ENCODE measurements at places on chromosomes 2 and 18.
A peak's percentile ranks its signal among the peaks of the same experiment; 100 is the strongest.

DNA sequence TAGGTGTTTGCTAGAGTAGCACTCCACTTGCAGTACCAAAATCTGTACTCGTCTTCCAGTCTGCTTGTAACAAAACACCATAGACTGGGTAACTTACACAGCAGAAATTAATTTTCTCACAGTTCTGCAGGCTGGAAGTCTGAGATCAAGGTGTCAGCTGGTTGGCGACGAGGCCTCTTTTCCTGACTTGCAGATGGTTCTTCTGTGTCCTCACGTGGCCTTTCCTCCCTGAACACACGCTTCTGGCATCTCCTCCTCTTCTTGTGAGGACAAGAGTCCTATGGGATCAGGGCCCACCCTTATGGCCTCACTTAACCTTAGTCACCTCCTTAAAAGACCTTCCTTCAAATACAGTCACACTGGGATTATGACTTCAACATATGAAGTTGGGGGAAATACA lies 493.5 kb upstream of the MYT1L start:
- no peak for DNase-seq

DNA sequence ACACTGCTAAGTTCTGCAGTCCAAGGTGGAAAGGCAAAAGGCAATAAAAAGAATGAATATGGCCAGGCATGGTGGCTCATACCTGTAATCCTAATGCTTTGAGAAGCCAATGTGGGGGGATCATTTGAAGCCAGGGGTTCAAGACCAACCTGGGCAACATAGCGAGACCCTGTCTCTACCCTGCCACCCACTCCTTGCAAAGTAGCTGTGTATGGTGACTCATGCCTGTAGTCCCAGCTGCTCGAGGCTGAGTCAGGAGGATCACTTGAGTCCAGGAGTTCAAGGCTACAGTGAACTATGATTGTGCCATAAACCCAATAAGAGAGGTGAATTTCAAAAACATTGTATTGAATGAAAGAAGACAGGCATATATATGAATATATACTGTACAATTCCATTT lies 2.4 kb downstream of the MYL12B start:
- DNase-seq: no peak

- peak; percentile 24 for DNase-seq
These were observed 76.0 kb upstream of the DSG1 start for GRCh38 chr18:31241900-31242409.

DNA sequence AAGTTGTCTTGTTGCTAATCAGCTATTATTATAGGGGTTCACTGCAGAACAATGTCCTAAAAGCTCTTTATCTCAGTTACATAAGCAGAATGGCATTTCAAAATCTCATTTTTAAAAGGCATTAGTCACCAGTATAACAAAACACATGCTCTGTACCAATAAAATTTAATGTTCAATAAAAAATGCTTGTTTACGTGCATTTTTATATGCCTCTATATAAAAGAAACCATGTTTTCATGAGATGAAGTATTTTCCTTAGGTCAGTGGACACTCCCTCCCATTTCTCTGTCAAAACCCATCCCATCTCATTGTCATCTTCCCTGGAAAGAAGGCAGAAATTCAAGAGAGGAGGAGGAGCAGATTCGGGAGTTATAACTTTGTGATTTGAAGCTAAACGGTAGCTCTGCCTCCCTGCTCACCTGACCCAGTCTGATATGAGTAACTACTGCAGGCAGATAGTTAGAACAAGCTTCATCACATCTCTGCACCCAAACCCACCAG lies 231.9 kb upstream of the SIX2 start:
- DNase-seq: no peak

DNA sequence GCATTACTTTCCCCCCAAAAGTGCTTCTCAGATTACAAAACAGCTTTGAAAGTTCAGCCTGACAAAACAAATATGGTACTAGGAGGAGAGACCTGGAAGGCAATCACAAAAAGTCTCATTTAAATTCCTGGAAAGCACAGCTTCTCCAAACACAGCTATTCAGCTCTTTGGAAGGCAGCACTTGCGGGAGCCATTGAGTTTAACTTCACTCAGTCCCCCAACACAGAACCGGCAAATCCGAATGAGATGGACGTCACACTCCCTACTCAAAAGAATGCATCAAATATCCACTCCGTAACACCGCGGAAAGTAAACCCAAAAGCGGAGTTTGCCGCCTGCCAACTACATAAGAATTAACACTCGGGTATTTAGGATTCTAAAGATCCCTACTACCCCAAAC lies 638 bp downstream of the ST6GAL2 start:
- DNase-seq: peak; percentile 52

- no peak for DNase-seq
These were observed 278.7 kb downstream of the BCL2 start for GRCh38 chr18:63040788-63041410.

DNA sequence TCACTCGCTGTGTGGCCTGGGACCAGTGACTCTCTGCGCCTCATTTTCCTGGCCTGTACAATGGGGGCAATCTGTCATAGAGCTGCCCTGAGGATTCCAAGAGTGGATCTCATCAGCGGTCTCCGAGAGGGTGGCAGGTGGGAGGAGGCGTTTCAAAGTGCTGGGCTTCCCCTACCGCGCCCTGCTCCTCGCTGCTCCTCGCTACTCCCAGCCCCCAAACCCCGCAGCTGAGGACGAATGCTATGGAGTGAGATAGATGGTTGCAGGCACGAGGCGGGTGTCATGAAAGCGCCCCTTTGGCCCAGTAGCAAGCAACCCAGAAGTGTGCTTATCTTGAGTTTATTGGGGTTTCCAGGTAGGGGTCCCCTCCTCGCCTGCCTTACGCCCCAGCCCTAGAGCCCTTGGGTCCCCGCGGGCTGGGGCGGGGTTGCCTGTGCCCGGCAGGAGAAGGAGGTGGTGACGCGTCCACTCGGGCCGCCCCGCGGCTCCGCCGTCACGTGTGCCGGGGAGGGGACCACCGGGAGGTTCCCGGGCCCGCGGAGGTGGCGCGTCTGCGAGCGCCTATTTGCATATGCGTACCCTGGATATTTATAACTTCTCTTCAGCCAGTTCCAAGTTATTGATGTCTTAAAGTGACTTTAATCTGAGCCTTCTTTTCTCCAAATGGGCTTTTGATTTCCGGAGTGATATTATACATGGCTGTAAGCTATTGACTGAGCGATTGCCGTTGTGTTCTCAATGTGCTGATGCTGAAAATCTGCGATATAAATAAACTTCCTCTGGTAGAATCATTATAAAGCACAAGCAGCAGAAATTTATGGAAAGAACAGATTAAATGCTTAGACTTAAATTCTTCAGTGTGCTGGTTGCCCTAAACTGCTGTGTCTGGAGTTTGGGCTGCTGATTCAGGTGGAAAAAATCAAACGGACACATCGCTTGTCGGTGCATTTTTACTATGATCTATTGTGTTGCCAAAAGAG lies 263.7 kb downstream of the ATAD2B start:
- DNase-seq: peak; percentile 46

GRCh38 chr2:203830304-203831055 lies 37.1 kb upstream of the CTLA4 start:
- DNase-seq: no peak

GRCh38 chr18:58253871-58254270 lies 209.8 kb downstream of the NEDD4L start:
- no peak for DNase-seq

DNA sequence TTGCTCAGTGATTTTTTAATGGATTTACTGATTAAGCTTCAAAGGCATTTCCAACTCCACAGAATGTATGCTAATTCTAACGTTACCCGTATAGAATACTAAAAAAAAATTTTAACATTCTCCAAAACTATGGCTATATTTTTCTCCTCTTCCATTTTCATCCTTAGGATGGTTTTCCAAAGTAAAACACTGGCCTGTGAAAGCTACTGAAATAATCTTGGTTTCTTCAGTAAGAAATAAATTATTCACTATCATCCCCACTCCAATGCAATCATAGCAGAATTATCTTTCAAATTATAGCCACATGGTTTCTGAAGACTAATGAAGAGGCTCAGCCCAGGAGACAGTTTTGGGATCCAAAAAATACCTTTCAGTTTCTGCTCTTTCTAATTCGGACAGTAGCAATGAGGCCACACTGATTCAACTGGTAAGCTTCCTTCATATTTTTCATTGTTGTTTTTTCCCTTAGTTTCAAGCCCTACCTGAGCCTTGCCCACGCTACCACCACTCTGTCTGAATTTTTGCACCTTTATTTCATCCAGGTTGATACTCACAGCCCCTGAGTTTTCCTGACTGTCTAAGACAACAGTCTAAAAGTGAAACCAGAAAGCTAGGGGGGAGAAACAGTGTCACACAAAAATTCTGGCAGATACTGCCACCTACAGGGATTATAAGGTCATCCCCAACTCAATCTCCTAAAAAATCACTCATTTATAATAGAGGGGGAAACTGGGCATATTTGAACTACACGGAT lies 887.9 kb downstream of the NRXN1 start:
- DNase-seq: peak; percentile 10

- DNase-seq: no peak
These were observed 81.6 kb upstream of the CYRIA start for GRCh38 chr2:16747257-16747656.

- DNase-seq: no peak
These were observed 44.7 kb downstream of the MC5R start for GRCh38 chr18:13868501-13869271.

DNA sequence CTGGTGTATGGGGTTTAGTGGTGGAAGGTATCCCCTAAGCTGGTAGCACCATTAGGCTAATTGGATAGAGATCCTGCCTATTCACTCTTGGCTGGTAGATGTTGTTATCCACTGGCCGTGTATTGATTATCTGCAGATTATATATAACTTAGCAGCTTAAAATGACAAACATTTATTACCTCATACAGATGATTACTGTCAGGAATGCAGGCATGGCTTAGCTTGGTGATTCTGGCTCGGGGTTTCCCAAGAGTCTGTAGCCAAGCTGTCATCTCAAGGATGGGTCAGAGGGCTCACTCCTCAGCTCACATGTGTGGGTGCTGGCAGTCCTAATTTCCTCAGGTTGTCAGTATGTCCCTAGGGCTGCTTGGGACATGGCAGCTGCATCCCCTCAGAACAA lies 465.8 kb downstream of the PARD3B start:
- DNase-seq: no peak

- DNase-seq: no peak
These were observed 10.4 kb downstream of the ADCY3 start for GRCh38 chr2:24909555-24910177.

- DNase-seq: peak; percentile 68
These were observed 23.3 kb upstream of the MC5R start for GRCh38 chr18:13800505-13801259.

DNA sequence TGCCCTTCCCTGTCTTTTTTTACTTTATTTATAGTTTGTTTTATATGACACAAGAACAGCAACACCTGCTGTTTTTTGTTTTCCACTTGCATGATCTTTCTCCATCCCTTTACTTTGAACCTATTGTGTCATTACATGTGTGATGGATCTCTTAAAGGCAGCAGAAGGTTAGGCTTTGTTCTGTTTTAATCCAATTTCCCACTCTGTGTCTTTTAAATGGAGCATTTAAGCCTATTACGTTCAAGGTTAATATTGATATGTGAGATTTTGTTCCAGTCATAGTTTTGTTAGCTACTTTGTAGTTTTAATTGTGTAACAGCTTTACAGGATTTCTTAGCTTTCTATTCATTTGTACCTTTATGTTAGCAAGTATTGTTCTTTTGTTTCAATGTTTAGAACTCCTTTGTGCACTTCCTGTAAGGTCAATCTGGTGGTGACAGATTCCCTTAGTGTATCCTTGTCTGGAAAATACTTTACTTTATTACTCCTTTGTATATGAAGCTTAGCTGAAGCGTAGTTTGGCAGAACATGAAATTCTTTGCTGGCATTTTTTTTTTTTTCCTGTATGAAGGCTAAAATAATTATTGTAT lies 1443.0 kb upstream of the LRRTM1 start:
- no peak for DNase-seq

DNA sequence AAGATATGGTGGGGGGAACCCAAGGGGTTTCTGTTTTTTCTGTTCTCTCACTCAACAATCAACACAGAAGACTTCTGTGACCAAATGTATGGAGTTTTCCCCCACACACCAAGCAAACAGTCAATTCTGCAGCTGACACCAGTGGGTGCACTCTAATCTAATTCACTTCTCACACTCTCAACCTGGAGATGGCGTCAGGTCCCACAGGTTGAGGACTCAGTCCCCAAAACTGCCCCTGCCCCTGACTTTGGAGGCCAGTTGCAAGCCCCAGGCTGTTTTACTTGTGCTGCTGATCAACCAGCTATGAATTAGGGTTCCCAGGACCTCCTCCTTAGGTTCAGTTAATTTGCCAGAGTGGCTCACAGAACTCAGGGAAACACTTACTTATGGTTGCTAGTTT lies 6.2 kb downstream of the RNU2-63P start:
- DNase-seq: no peak

GRCh38 chr2:174054926-174055325 lies 89.8 kb upstream of the SP3 start:
- DNase-seq: no peak

DNA sequence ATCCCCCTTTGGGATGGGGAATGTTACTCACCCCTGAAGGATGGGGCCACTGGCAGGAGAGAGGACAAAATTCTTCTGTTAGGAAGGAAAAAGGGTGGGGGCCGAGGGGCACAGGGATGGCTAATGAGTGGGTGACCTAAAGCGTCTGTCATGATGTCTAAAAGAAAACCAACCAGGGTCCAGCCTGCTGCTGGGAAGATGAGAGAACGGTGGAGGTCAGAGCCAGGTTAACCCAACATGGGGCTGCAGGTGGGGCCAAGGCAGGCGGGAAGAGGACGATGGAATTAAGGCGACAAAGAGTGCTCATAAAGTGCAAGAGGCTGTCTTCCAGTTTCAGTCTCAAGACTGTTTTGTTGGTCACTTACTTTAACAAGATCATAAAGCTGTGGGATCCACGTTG lies 90.2 kb downstream of the SMIM21 start:
- no peak for DNase-seq

GRCh38 chr18:65365245-65365980 lies 385.4 kb upstream of the CDH7 start:
- no peak for DNase-seq

DNA sequence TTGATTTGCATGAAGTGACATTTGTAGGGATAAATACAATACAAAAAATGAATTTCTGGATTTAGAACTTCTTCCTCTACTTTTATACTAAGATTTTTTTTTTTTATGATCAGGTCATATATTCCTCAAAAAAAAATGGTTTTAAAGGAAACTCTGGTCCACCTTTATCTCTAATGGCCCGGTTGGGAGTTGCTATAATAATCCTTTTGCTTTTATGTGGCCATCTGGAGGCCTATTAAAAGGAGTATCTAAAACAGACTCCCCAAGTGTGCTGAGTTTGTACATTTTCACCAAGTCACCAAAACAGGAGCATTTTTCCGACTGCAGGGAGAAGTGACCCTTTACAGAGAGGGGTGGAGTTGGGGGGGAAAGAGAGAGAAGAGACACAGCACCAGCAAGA lies 329.2 kb upstream of the FIGN start:
- DNase-seq: no peak

DNA sequence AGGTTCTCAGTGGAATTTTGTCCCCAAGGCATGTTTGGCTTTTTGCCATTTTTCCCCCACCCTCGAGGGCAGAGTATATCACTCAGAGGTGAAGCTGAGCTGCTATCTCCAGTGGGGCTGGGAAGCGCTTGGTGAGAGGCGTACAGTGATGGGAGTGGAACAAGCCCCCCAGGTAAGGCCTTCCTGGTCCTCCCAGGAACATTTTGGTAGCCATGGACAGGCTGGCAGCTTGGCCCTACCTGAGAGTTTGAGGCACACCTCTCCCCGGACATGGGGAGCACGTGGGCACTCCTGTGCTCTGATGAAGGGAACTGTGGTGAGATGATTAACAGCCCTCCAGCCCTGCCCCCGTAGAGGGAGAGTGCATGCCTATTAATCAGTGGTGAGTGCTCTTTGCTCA lies 99.3 kb downstream of the C1QL2 start:
- DNase-seq: no peak
